Type B pancreatic cell (in vitro differentiated cells): ENCODE measurements at places on chromosomes 7 and 10. TPM values are rescaled to one million over a fixed set of nuclear protein-coding genes. Genes with fewer than 3 reads are reported as not detected.

The XRCC2 gene
- 5.5 and 16.3 TPM in 2 replicates for total RNA-seq

The RAPGEF5 gene
- total RNA-seq = 11.7 and 13.3 TPM in 2 replicates

DNA sequence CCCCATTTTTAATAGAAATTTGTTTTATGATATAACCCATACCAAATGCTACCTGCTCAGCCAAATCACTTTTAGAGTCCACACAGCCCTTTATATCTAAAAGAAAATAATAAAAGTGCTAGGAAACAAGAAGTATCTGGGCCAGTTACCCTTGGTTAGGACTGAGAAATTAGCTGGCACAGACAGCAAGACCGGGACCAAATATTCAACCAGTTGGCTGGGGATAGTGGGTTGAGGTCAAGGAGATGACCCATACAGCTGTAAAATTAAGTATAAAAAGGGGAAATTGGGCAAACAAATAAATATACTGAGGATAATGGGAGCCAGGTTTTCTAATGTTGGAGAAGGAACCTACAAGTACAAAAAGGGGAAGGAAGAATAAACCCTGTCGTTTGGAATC is 174.3 kb downstream of the IMMP2L start:
- H3K4me3 ChIP-seq = no peak overlapping the region
- H3K27me3 ChIP-seq = no peaks in the 10 kb centered on the region
- H3K36me3 ChIP-seq = peaks cover 3% of the 10 kb centered on the region
- H3K27ac ChIP-seq = no peak overlapping the region
- peaks cover 11% of the 10 kb centered on the region for H3K4me1 ChIP-seq

DNA sequence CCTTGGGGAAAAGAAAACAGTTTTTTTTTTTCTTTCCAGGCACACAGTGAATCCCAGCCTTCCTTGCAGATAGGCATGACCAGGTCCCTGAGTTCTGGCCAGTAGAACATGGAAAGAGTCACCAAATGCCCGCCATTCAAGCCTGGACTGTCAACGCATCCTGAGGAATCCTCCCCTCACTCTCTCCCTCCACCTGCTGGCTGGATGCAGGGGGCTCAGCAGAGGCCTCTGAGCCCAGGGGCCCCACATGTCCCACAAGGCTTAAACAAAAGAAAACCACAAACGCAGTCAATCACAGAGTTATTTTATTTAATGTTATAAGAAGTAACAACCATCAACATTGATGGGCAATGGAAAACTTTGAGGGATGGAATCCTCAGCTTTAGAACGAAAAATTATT is 93.1 kb downstream of the JCAD start:
- H3K4me1 ChIP-seq = peaks cover 25% of the 10 kb centered on the region
- no peak overlapping the region for H3K4me3 ChIP-seq
- H3K27ac ChIP-seq = no peak overlapping the region
- no peak for DNase-seq
- no peaks in the 10 kb centered on the region for H3K27me3 ChIP-seq
- H3K36me3 ChIP-seq = no peaks in the 10 kb centered on the region

The NODAL gene
- total RNA-seq = not detected in 2 replicates

GRCh38 chr7:85828614-85829013 is 641.8 kb upstream of the SEMA3D start:
- no peak for DNase-seq
- H3K36me3 ChIP-seq = no peaks in the 10 kb centered on the region
- H3K27ac ChIP-seq = no peak overlapping the region
- H3K4me3 ChIP-seq = no peak overlapping the region
- peaks cover 14% of the 10 kb centered on the region for H3K4me1 ChIP-seq
- no peaks in the 10 kb centered on the region for H3K27me3 ChIP-seq

The SLC13A4 gene
- 5.2 and 11.3 TPM in 2 replicates for total RNA-seq

- H3K4me1 ChIP-seq = peaks cover 38% of the 10 kb centered on the region
- H3K27me3 ChIP-seq = peaks cover 27% of the 10 kb centered on the region
- no peak overlapping the region for H3K27ac ChIP-seq
- no peak overlapping the region for H3K4me3 ChIP-seq
- peaks cover 3% of the 10 kb centered on the region for H3K36me3 ChIP-seq
- no peak for DNase-seq
Measured at GRCh38 chr10:78177491-78178185, 144.0 kb downstream of the RPS24 start.
